MCF 10A (cell line): ENCODE measurements at places on chromosomes 7 and 10.

DNA sequence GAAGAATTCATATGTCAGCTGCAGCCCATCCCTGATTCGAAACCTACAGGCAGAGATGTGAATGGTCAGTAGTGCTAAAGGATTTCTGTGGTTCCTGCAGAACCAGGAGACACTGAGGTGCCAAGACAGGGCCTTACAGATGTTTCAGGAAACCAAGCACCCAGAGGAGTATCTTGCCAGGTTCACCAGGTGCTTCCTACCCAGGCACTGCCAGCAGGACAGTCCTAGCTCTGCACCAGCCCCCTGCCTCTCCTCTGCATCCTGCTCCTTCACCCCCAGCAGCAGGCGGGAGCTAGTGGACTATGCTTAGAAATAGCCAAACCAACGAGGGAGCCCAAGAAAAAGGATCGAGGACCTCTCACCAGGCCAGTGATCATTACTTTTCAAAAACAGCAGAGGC lies 4.2 kb upstream of the IKZF1 start:
- no peak for DNase-seq

- DNase-seq, result no peak
Observed at GRCh38 chr10:96665306-96665705, 55.0 kb downstream of the PIK3AP1 start.

DNA sequence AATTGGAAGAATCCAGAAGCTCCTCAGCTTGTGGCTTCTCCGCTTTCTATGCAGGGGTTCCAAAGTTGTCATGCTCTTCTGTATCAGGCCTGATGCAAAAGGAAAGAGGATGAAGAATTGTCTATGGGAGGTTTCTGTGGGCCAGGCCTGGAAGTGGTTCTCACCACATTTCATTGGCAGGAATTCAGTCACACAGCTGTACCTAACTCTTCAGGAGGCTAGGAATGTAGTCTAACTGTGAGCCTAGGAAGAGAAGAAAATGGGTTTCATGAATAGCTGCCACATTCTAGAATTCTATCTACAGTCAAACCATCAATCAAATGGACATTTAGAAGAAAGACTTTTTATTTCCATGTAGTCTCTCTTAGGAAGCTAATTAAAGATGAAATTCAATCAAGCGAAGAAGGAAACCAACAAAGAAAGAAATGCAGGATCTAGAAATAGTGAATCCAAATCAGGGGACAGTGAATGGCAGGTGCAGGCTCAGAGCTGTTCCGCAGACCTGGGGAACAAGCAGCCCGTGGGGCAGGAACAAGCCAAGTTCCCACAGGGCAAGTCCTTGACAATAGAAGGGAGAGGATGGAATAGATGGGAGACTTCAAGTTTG lies 25.4 kb upstream of the USP6NL start:
- no peak for DNase-seq

- no peak for DNase-seq
Observed at GRCh38 chr7:36788825-36789470, 64.7 kb upstream of the AOAH start.

GRCh38 chr10:132693676-132694075 lies 92.3 kb downstream of the NKX6-2 start:
- no peak for DNase-seq

DNA sequence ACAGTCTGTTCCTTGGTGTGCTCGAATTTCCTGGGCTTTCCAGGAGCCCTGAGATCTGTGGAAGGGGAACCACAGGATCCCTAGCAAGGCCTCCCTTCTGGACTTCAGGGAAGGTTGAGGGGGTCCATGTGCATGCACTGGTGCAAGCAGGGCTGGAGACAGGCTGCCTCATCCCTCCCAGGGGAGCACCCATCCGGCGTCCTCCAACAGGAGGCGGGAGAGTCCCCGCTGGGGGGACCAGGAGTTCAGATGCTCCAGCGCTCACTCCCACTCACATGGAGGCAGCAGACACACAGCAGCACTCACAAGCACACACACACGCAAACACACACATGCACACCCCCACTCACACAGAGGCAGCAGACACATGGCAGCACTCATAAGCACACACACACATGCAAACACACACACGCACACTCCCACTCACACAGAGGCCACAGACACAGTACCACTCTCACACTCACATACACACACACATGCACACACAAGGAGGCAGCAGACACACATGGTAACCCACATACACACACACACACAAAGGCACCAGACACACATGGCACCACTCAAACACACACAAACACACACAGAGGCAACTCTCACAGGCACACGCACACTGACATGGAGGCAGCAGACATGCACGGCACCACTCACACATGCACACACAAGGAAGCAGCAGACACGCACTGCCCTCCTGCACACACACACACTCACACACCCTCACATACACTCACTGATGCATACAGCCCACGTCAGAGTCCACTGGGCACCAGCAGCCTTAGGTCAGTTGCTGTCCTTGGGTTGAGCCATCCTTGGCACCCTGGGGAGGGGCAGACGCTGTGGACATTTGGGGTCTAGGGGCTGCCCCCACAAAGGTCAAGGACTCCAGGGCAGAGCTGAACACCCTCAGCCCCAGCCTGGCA lies 247.0 kb upstream of the PPP2R2D start:
- no peak for DNase-seq

GRCh38 chr10:100808876-100809275 lies 63.5 kb downstream of the PAX2 start:
- DNase-seq, result no peak

DNA sequence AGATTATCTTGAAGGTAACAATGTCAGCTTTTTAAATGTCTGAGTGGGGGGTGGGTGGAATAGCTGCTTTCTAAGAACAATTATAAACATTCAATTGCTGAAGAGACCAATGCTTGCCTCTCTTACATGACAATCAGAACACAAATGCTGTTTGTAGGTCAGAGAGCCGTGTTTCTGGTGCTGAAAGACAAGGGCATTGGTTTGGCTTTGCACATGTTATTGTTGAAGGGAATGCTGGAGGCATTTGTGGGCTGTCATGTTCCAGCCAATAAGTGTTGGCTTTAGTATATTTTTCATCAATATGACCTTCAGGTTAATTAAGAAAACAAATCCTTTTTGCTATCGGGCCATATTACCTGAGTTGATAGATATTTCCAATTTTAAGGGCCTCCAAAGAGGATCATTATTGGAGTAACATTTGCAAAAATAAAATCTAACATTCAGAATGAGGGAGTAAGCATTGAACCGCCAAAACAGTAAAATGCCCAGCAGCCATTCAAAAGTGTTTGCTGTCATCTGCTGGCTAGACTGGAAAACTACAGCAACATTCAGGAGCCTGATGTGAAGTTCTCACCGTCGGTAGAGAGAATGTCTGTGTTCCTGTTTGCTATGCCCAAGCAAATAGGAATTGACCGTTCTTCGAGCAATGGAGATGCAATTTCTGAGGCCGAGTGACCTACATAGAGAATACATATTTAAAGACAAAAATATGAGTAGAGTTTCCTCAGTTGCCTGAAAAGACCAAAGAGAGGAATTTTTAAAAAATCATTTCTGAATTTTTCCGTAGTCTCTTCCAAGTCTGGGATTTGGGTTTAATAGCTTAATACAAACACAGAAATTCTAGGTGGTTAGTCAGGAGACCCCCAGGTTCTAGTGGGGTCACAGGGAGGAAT lies 118.9 kb downstream of the APBB1IP start:
- peak; percentile 59 for DNase-seq
